ENCODE measurements at places on chromosomes 2 and 18. TPM values are rescaled to one million over a fixed set of nuclear protein-coding genes. Genes with fewer than 3 reads are reported as not detected.
A peak's percentile ranks its signal among the peaks of the same experiment; 100 is the strongest.

DNA sequence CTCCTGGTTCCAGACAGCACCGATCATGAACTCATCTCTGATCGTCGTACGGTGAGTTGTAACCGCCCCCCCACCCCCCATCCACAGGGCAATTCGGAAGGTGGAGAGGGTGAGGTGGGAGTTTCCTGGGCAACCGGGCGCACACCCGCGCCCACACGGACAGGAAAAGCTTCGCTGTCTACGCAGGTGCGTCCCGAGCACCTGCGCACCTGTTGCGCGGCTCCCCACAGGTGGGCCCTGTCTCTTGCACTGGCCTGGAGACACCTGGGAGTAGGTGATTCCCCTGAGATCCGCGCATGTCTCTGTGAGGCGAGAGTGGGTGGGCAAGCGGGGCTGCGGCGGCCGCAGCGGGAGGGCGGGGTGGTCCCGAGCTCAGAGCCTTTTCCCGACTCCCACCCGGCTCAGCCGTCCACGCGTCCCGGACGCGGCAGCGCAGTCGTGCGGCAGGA is 459 bp upstream of the ATP6V1C2 start:
- peak; percentile 20 for ATAC-seq

Gene POLR1A
- 27.5 TPM for total RNA-seq

Gene POMC
- total RNA-seq: 0.44 TPM

Gene IL1F10
- not detected for total RNA-seq

DNA sequence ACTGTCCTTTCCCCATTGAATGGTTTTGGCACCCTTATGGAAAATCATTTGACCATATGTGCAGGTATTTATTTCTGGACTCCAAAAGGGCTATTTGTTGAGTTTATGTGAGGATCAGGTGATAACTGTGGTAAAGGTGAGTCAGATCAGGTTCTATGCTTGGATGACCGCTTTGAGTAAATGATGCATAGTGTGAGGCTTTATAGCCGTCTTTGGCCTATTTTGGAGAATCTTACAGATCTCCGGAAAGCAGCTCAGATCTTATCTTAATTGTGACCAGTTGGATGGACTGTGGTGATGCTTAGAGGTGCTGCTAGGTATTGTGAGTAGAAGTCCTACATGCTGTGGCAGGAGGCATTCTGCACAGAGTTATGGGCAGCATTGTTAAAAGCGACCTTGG is 126.2 kb downstream of the METTL8 start:
- ATAC-seq: no peak

DNA sequence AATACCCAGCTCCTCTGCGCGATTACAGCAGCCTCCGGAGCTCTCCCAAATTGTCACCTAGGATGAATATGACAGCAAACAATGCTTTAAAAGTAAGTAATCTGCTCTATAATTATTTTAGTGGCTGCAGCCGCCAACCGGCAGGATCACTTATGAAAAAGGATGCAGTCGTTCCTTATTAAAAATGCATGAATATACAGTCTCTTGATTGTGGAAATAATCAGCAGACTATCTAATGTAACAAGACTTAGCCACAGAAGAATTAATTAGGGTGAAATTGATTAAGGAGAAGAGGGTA is 71.8 kb upstream of the STPG4 start:
- no peak for ATAC-seq

Gene CNRIP1
- total RNA-seq: 1.6 TPM

GRCh38 chr2:27915191-27915590 is 24.7 kb downstream of the BABAM2 start:
- no peak for ATAC-seq

- no peak for ATAC-seq
These were observed 111.8 kb downstream of the PXDN start for GRCh38 chr2:1632510-1632909.

DNA sequence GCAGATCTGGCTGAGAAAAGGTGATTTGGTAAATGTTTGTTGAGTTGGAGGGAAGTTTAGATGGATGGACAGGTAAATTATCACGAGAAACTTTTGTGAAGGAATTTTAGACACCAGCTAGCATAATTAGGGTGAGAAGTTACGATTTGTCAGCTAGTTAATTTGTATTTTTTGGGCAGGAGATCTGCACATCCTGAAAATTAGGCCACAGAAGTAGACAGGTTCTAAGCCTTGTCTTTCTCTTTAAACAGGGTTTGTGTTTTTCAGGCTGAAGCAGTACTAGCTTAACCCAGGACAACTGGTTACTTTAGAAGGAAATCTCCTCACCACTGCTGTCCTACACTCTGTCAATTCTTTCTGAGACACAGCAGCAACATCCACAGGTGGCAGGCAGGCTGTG is 49.1 kb downstream of the DDX1 start:
- ATAC-seq: no peak

Gene CROCC2
- 0.12 TPM for total RNA-seq

GRCh38 chr18:21406116-21406515 is 164.1 kb downstream of the GREB1L start:
- no peak for ATAC-seq

Gene FBLN7
- total RNA-seq: 1.4 TPM

- peak; percentile 83 for ATAC-seq
These were observed 52.6 kb downstream of the SH2D6 start for GRCh38 chr2:85470850-85471800.

DNA sequence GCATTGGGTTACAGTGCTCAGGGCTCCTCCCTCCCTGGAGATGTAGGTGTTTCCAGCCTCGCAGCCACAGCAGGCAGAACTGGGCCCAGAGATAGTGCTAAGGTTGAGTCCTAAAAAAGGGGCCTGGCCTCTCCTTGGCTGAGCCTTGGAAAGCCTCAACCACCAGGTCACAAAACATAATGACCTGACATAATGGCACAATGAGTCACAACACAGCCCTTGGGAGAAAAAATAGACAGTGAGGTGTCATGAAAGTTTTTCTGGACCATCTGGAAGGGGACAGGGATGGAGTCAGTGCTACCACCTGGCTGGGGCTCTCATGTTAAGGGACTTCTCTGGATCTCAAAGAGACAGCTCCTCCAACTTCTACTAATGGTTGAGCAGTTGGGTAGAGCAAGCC is 92.4 kb upstream of the LCLAT1 start:
- ATAC-seq: no peak

Gene G6PC2
- not detected for total RNA-seq

GRCh38 chr2:157345647-157346389 is 20.2 kb upstream of the ERMN start:
- no peak for ATAC-seq

Gene MARCHF4
- not detected for total RNA-seq

Gene AQP12A
- not detected for total RNA-seq

Gene FTCDNL1
- 1.6 TPM for total RNA-seq

GRCh38 chr2:191500566-191500883 is 177.4 kb upstream of the NABP1 start:
- no peak for ATAC-seq

Gene FOXI3
- not detected for total RNA-seq

DNA sequence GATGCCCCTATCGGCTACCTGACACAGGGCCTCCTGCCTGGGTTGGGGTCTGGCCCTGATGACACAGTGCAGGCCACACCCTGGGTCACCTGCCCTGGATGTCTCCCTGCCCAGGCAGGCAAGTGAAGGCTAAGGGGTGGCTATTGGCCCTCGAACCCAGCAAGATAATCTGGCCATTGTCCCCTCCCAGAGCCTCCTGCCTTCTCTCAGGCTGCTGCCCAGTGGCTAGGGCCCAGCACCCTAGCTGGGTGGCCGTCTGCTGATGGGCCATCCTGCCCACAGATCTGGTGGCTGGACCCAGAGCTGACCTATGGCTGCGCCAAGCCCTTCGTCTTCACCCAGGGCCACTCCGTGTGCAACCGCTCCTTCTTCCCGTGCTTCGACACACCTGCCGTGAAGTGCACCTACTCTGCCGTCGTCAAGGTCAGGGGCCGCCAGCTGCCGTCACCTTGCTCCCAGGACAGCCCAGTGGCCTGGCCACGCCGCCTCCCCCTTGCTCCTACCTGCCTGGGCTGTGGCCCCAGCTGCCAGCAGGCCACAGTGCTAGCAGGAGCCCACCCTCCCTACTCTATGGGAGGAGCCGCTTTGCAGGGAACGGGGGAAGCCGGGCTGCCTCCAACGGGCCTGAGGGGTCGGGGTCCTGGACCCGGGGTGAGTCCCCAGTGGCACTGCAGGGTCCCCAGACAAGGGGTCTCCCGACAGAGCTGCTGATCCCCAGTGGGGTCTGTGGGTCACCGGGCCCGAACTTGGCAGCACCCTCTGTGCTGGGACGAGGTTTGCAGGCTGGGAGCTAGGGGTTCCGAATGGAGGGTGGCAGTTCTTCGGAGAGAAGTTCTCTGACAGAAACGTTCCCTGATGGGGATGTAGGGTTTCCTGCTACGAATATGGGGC is 4.1 kb downstream of the RNPEPL1 start:
- no peak for ATAC-seq

Gene GCG
- not detected for total RNA-seq

DNA sequence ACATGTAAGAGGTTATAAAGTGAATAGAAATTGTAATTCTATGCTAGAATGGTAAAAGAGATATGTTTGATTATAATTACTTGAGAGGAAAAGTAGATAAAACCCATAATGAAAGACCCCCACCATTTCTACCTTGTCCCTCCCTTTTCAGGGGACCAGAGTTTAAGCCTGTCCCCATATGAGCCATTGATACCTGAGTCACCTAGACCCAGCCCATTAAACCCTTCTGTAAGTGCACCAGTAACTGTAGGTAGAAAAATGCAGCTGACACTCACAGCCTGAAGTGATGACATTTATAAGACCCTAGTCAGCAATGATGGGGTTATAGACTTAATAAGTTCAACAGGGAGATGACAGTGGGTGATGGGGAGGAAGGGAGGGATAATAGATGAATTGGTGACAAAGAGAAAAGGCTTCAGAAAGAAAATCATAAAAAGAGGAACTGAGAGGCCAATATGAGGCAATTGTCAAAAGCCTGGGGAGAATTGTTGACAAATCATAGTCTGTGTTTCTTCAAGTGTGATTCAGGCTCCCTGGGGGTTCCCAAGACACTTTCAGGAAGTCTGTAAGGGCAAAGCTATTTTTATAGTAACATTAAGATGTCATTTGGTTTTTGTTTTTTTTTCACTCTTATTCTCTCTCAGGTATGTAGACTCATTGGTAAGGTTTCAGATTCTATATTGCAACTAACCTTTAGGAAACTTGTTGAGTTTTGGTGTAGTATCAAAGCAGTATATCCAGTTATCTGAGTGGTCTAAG is 544.2 kb downstream of the SATB2 start:
- ATAC-seq: no peak

Gene REG3G
- total RNA-seq: not detected

- no peak for ATAC-seq
These were observed 24.3 kb upstream of the STPG4 start for GRCh38 chr2:47179388-47179787.

DNA sequence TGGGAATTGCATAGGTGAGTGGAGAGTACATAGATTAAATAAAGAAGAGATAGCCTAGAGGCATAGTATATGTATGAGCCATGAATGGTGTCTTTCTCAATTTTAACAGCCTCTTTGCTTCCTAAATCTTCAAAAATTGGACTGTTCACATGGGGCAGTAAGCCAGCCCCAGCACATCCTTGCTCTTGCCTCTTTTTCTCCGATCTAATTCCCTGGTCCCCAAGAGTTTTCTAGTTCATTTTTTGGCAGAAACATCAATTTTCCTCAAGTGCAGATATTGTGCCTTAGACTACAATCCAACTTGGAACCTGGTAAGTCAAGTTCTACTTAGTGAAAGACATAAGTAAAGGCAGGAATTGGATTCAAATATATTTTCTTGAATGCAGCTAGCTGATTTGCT is 49.8 kb upstream of the ITGB6 start:
- no peak for ATAC-seq

- ATAC-seq: no peak
These were observed 574.7 kb upstream of the SLC8A1 start for GRCh38 chr2:41026613-41027012.

DNA sequence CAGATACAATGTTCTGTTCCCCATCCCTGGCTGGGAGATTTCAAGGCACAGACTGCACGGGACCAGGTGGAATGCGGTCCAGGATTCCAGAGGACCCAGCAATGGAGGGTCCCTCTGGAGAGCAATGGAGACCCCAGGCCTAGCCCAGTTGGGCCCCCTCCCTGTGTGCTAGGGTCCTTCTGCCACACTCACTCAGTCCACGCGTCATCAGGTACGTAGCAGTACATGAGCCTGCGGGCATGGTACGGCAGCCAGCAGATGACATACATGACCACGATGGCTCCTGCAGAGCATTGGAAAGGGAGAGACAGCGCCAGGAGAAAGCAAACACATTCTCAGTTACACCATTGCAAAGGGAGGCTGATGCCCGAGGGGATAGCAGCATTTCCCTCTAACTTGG is 10.1 kb downstream of the NTSR2 start:
- no peak for ATAC-seq

DNA sequence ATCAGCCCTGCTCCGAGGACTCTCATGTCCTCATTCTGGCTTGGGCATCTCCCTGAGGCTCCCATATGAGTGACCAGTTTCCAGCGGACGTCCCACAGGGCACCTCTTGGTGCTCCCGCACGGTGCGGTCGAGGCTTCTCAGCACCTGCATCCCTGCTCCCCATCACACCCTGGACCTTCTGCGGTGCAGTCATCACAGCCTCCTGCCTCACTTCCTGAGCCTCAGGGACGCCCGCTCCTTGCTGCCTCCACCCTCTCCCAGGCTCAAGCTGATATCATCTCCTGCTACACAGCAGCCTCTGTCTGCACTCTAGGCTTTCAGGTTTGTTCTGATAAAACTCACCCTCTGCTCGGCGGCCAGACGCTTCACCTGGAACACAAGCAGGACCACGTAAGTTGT is 185.0 kb downstream of the TMEM18 start:
- ATAC-seq: no peak

- no peak for ATAC-seq
These were observed 115.5 kb downstream of the TWIST2 start for GRCh38 chr2:238963161-238963970.

DNA sequence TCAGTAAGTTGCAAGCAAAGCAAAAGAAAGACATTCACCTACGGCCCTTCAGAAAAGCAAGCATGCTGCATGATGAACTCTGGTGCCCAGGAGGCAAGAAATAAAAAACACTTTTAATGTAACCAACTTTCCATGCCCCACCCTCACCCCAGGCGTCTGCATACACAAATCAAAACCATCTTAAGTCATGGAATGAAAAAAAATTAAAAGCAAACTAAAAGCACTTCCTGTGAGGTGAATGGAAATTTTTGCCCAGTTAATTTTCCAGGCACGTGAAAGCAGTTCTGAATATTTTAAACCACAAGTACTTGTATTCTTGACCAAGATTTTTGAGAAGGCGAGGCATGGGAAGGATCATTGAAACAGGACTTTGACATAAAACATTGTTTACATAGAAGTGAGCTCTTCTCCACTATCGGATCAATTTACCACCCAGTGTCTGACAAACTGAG is 2.5 kb upstream of the ICOS start:
- no peak for ATAC-seq

Gene C2orf78
- not detected for total RNA-seq

DNA sequence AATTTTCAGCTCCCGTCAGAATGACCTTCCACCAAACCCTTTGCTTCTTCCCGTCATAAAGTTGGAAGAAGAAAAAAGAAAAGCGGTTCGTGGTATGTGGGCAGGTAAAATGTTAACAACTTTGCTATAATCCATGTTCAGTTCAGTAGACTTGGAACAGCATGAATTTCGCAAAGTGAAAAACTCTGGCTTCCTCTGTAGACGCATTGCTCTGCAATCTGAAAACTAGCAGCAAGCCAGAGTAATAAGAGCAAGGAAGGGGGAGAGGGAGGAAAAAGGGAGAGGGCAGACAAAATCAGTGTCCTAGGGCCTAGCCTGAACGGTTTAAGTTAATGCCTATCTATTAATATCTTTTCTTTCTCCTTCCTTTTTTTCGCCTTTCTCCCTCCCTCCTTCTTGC is 26.7 kb upstream of the CHRNA1 start:
- ATAC-seq: no peak
